ENCODE measurements at places on chromosomes 13 and 19.

DNA sequence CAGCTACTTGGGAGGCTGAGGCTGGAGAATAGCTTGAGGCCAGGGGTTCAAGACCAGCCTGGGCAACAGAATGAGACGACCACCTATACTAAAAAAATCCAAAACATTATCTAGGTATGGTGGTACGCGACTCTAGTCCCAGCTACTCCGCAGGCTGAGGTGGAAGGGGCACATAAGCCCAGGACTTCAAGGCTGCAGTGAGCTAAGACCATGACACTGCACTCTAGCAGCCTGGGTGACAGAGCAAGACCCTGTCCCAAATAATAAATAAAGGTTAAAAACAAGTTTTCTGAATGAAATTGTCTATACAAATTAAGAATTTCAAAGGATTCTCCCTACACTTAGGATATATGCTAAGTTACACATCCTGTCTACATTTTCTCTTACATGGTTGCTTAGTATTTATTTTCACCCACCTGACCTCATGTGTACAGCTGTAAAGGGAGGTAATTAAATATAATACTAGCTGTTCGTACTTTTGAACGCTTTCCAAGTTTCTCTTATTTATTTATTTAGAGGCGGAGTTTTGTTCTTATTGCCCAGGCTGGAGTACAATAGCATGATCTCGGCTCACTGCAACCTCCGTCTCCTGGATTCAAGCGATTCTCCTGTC, 1.6 kb downstream of the SLC25A30 start:
- no peak for DNase-seq

- DNase-seq = no peak
Observed at GRCh38 chr19:7982103-7982502, 23.3 kb downstream of the ELAVL1 start.

GRCh38 chr19:51820831-51821446, 26.0 kb downstream of the FPR3 start:
- no peak for DNase-seq

DNA sequence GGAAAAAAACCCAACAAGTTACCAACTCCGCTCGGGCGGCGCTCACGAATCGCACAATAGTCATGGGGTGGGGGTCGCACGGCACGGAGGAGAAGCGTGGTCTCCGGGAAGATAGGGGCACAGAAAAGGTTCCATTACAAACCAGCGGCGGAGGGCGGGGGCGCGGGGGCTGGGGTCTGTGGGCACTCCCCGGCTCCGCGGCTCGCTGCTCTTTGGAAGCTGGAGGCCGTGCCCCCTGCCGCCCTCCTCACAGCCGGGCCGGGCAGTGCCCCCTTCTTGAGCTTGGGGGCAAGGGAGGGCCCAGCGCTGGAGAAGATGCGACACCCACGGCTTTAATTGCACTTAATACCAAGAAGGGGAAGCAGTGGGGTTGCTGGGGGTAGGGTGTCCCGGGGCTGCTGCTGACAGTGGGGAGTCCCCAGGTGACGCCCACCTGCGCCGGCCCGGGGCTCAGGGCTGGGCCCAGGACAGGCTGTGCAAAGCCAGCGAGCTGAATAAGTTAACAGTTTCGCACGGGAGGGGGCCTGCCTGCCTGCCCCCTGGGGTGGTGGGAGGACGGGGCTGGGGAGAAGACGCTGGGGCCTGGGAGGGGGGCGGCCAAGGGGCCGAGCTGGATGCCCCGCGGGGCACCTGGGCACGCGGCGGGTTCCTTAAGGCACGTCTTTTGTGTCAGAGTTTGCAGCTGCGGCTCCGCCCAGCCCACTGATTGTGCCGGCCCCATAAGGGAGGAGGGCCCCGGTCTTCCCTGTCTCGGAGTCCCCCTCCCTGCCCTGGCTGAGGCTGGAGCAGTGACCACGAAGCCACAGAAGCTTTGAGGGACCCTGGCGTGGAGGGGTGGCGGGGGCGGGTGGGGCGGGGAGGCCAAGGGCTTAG, 9.8 kb downstream of the DCAF15 start:
- DNase-seq = no peak

- DNase-seq = no peak
Observed at GRCh38 chr19:35179830-35180229, 25.3 kb downstream of the FXYD5 start.

- DNase-seq = peak; percentile 82
Observed at GRCh38 chr19:7098701-7099596, 29.4 kb downstream of the ZNF557 start.

- no peak for DNase-seq
Observed at GRCh38 chr13:22428188-22428828, 752.5 kb upstream of the SGCG start.

- no peak for DNase-seq
Observed at GRCh38 chr19:42089191-42089750, 13.3 kb downstream of the ZNF574 start.

DNA sequence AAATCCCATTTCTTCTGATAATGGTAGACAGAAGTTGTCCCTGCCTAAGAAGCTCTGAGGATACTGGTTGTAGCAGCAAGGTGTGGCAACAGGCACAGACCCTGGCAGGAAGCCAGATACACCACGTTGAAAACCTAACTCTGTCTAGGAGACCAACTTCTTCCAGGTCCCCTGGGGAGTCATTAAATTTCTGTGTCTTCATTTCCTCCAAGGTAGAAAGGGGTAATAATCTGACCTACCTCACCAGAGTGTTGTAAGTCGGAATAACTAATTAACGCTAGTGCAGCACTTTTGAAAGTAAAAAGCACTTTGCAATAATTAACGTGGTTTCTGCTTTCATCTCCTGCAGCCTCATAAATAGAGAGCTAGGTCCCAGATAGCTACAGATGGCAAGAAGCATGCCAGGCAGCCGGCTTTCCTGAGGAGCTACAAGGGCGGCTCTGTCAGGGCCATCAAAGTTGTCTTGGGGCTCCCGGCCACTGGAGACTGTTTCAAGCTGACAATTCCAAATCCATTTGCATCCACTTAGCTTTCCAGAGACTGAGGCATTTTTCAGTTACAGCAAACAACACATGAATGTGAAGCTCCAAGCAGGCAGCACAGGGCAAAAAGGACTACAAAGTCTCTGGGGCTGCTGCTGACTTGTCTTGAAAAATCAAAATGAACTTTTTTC, 176.2 kb downstream of the FOXO1 start:
- peak; percentile 26 for DNase-seq

GRCh38 chr13:113405481-113406300, 41.8 kb upstream of the GRTP1 start:
- DNase-seq = no peak

GRCh38 chr19:49436381-49437017, 4.8 kb downstream of the SLC17A7 start:
- peak; percentile 47 for DNase-seq

- no peak for DNase-seq
Observed at GRCh38 chr13:27925220-27925991, 5.6 kb downstream of the PDX1 start.

GRCh38 chr13:30466358-30466714, 600 bp upstream of the HMGB1 start:
- DNase-seq = peak; percentile 16

GRCh38 chr13:34223984-34224383, 406.0 kb downstream of the RFC3 start:
- no peak for DNase-seq

GRCh38 chr19:10773969-10774368, 56.1 kb downstream of the DNM2 start:
- no peak for DNase-seq

DNA sequence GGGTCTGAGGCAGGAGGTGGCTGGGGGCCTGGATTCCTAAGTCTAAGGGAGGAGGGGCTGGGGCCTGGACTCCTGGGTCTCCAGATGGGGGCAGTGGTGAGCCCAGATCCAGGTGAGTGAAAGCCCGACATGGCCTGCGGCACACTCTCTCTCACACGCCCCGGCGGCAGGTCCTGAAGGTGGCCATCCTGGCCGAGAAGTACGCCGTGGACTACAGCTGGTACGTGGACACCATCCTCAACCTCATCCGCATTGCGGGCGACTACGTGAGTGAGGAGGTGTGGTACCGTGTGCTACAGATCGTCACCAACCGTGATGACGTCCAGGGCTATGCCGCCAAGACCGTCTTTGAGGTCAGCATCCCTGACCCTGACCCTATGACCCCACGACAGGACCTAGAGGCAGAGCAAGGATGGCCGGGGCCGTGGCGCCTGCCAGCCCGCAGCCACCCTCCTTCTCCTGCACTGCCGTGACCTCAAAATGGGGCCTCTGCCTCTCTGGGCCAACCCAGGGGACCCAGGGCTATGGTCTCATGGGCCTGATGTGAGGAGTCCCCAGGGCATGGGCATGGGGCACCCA, 13.2 kb downstream of the FUZ start:
- no peak for DNase-seq

DNA sequence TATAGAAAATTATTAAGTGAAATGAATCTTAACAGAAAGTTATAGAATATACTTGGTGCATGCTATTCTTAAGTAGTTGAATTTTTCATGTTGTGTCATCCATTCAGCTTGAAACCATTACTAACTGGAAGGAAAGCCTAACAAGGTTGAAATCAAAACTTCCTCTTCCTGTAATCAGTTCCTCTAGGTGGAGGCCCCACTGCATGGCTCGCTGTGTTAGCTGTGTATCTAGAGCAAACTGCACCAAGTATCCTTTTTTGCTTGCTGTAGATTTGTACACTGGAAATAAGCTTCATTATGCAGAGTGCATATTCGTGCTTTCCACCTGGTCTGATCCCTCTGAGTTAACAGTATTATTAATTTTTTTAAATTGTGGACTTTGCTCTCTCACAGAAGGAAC, 1146.1 kb downstream of the EFNB2 start:
- no peak for DNase-seq

- DNase-seq = no peak
Observed at GRCh38 chr13:73136776-73137175, 78.0 kb downstream of the KLF5 start.

DNA sequence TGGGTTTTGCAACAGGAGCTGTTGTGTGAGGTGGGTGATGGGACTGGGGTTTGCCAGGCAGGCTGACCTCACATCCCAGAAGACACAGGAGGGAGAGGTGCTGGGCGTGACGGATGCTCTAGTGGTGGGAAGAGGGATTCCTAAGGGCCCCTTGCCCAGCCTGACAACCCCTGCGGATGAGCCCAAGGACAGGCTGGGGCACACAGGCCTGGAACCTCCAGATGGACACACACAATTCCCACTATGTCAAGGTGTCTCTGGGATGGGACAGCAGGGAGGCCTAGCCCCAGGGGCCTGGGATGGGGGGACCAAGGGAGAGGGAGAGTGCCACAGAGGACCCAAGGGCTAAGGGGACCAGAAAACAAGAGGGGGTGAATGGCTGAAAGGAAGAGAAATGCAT, 191.5 kb downstream of the ZNF536 start:
- DNase-seq = no peak

- no peak for DNase-seq
Observed at GRCh38 chr19:45130888-45131615, 29.7 kb downstream of the NKPD1 start.

DNA sequence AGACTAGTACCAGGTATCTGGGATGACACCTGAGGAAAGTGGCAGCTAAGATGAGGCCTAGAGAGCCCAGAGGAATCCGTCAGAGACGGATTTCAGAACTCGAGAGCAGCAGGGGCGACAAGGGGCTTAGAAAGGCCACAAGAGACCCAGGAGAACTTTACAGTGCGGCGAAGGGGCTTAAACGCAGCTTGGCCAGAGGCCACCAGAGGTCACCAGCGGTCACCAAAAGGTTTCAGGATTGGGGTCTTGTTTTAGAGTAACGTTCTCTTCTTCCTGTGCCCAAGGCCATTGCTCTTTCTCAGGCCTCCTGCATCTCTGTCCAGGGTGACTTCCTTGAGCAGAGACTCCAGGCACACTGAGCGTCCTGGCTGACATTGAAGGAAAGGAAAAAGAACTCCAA, 2.2 kb downstream of the ZSCAN22 start:
- no peak for DNase-seq

- no peak for DNase-seq
Observed at GRCh38 chr13:44439452-44440024, 65.9 kb downstream of the SERP2 start.

GRCh38 chr19:43420954-43421353, 6.3 kb downstream of the TEX101 start:
- no peak for DNase-seq

GRCh38 chr19:3387645-3388589, 21.5 kb downstream of the NFIC start:
- DNase-seq = no peak

GRCh38 chr19:50512112-50512998, 1.4 kb downstream of the ASPDH start:
- DNase-seq = no peak

GRCh38 chr19:39196320-39196719, 444 bp upstream of the NCCRP1 start:
- no peak for DNase-seq

DNA sequence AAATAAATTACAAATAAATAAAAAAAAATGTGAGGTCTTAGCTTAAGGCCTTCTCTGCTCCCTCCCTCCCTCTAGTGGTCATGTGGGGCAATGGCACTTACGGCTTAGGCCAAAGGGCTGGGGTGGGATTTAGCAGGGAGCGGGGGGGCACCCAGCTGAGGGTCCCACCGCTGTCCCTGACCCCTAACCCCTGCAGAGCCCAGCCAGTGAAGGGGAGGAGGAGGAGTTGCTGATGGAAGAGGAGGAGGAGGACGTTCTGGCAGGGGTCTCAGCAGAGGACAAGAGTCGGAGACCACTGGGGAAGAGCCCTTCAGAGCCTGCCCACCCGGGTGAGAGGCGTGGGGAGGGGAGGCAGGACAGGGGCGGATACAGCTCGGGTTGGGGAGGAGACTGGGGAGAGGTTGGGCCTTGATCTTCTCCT, 9.3 kb downstream of the MPND start:
- DNase-seq = no peak

- DNase-seq = no peak
Observed at GRCh38 chr13:77099415-77099814, 72.5 kb upstream of the FBXL3 start.

GRCh38 chr19:53389978-53390377, 5.0 kb upstream of the ZNF765 start:
- DNase-seq = no peak

DNA sequence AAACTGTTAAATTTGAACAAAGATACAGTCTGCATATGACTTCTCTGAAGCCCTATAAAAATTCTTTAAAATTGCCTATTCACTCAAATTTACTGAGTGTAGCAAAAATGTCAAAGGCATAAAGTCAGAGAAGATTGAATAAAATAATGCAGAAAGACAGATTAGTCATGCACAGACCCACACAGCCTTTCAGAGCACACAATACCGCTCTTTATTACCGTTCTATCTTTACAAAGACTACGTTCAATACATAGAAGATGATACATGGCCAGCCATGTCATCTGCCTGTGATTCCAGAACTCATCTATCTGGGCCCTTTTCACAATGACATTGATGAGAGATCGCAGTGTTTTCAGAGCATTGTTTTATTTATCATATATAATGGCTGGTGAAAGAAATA, 107.2 kb downstream of the URI1 start:
- DNase-seq = no peak

- no peak for DNase-seq
Observed at GRCh38 chr13:42275098-42275471, 3.1 kb downstream of the AKAP11 start.

- DNase-seq = no peak
Observed at GRCh38 chr19:2575734-2576481, 100.0 kb downstream of the GADD45B start.

GRCh38 chr19:32022731-32023563, 322.5 kb upstream of the ZNF507 start:
- DNase-seq = no peak

- no peak for DNase-seq
Observed at GRCh38 chr13:95192998-95193397, 108.3 kb downstream of the ABCC4 start.

- no peak for DNase-seq
Observed at GRCh38 chr19:29504454-29504853, 21.3 kb upstream of the VSTM2B start.

Measured in stimulated activated CD4-positive, alpha-beta T cell treated with anti-CD3 and anti-CD28 coated beads, Interleukin-1b, Interleukin-23, amount 100 ng/mL, for 24 hours (primary cell).